Muscle of back (tissue), 13 donors: ENCODE measurements at places on chromosomes 1 and 21.

DNA sequence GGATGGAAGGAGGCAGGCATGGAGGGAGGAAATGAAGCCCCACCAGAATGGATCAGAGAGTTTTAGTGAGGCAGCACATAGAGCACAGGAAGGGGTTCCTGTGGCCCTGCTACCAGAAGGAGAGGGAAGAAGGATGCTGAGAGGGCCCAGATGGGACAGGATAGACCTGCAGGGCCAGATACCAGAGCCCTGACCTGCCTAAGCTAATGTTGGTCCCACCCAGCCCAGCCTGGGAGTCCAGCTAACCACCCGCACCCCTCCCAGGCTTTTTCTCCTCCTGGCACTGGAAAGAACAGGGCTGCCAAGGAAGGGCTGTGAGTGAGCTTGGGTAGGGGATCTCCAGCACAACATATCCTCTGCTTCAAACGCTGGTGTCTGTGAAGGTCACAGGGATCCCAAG, 6.9 kb downstream of the NECTIN4 start:
- DNase-seq: no peak

DNA sequence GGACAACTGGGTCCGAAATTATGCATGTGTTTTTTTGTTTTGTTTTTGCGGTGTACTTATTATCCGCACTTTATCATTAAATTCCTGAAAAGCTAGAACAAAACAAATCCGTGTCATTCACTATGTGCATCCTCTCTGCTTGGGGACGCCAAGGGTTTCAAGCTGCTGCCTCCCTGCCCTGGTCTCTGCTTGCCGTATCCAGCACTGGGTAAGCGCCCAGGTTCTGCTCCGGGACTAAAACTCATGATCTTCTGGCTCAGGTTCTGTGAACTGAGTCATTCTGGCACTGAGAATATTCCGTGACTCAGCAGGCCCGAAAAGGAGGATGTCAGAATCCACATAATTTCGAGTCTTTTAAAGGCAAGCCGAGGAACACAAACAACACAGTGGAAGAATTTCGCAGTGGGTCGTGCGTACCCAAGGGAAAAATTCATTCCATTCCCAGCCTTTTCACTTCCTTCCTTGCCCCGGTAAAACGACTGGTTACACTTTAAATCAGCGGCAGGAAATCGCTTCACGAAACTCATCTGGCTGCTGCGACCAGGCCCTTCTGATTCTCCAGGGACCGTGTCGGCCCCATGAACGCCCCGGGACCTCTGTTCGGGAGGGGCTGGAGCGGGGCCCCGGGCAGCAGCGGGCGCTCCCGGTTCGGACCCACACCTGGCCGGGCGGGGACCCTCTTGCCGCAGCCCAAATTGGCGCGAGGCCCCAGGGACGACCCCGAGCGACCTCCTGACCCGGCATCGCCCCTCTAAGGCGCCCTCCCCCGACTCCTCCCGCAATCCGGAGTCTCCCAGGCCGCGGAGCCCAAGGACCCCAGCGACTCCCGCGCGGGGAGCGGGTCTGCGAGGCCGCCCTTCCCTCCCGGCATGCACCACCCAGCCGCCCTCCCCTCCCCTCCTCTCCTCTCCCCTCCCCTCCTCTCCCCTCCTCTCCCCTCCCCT, 746 bp upstream of the LAMC1 start:
- peak; percentile 94 for DNase-seq

GRCh38 chr1:48627486-48627885, 149.2 kb downstream of the BEND5 start:
- DNase-seq: peak; percentile 64

DNA sequence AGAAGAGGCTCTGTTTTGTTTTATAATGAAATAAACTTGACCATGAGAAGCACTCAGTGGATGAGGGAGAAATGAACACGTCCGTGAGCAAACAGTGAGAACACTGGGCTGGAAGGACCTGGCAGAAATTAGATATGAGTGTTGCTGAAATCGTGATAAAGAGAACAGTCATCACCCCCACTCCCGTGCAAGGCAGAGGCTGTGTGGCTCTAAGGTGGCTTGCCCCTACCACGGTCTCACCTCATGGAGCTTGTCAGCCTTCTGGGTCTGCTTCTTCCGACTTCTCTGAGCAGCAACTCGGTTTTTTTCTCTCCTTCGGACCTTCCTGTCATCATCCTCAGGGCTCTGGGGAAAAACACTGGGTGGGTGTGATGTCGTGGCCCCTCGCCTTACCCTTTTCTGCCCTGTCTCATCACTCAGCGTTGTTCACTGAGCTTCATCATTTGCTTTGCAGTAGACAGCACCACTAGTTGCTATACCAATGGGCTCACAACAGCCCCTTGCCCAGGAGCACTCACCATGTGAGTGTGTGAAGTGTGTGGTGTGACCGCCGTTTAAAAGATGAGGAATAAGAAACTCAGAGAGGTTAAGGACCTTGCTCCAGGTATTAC, 2.8 kb downstream of the BATF3 start:
- DNase-seq: no peak
